Uterus (tissue), 4 donors: ENCODE measurements at places on chromosomes 13 and 19. TPM values are rescaled to one million over a fixed set of nuclear protein-coding genes. Genes with fewer than 3 reads are reported as not detected.

DNA sequence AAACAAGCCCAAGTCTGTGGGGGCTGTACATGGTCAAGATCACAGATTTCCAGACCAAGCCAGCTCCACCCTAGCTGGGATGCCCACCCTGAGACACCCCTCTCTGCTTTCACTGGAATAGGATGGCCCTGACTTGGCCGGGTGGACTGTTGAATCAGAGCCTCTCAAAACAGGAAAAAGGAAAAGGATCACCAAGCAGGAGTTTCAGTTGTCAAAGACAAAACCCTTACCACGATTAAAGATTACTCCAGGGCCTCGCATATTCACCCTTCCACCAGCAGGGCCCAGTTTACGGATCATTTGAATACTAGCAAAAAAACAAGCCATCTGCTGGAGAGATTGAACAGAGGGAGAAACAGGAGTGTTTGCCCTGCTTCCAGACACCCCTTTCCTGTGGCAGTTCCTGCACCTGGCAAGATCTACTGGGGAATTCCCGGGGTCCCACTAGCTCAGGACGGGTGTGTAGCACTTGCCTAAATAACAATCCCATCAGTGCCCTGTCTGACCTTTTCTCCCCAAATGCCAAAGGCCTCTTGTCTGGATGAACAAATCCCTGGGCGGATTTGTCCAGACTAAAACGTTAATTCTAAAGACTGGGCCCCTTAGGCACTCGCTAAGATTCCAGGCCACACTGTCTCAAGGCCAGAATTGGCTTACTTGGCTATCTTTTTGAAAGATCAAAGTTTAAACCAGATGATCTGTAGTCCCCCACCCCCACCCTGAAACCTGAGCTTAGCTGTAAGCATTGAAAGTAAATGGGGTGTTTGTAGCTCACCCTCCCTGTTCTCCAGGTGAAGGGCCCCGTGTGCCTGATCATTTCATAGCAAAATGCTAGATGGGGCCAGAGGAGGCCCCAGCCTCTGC is 38.4 kb downstream of the ACTN4 start:
- no peak for DNase-seq

- no peak for DNase-seq
Measured at GRCh38 chr13:51726446-51727193, 77.3 kb downstream of the DHRS12 start.

DNA sequence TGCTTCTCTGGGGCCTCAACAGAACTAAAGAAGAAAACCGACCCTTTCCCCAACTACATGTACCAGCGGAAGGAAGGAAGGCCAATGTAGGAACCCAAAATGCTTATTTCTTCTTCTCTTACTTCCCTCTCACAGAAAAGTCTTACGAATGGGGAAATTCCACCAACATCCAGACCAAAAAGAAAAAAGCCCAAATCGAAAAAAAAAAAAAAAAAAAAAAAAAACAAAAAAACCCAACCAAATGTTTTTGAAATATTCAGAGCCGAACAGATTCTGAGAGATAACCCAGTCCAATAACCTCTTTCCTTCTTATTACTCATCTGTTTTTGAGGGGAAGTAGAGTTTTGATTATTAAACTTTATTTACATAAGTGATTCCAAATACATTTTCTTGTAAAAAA is 3.9 kb downstream of the PPM1N start:
- no peak for DNase-seq

DNA sequence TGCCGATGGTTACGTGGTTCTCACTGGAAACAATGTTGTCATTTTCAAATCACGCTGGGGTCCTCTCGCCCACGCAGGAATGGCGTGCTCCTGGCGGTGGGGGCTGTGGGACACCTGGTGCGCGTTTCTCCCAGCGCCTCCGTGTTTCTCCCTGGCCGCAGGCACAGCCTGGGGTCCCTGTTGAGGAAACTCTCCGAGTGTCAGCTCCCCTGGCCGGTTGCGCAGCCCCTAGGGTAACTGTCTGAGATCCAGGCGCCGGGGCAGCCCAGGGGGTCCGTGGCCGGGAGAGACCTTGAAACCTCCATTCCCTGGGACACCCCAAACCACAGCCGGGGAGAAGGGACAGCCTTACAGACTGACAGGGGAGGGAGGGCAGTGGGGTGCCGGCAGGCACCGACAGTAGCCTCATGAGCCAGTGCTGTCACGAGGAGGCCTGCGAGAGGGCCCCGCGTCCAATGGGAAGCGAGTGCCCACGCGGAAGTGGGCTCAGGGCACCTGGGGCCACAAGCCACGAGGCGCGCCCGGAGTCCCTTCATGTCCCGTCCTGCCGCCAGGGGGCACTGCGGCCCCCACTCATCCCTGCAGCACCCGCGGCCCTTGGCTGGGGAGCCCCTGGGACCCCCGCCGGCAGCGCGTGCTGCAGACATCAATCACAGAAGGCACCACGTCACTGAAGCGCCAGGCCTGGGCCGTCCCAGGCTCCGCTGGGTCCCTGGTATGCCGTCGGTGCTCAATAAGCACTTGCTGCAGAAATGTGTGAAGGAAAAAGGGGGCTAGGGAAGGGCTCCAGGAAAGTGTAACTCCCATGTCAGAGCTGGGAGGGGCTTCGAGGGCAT is 9.5 kb downstream of the ADAMTSL5 start:
- peak; percentile 61 for DNase-seq

DNA sequence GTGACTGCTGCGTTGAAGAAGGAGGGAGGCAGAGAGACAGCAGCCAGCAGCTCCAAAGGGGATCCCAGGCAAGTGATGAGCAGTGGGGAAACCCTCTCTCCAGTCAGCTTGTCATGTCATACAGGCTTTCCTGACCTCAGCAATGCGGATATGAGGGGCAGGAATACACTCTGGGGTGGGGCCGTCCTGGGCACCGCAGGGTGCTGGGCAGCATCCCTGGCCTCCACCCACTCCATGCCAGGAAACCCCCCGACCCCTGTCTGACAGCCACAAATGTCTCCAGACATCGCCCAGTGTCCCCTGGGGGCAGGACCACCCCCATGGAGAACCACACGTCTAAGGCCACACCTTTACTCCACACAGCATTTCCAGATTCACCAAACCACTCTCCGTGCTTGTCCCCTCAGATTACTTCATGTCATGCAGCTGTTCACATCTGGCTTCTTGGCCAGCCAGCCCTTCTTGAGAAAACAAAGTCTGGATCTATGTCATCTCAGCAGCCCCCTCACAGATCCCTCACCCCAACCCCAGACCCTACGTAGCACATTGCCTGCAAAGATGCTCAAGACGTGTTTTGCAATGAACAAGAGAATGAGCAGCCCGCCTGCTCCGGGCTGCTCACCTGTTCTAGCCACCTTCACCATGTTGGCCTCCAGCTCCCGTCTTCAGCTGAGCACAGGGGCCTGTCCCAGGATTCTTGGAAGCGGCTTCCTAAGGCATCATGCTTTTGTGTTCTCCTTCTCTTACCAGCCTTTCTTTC is 46.5 kb downstream of the RFX2 start:
- DNase-seq: peak; percentile 20

DNA sequence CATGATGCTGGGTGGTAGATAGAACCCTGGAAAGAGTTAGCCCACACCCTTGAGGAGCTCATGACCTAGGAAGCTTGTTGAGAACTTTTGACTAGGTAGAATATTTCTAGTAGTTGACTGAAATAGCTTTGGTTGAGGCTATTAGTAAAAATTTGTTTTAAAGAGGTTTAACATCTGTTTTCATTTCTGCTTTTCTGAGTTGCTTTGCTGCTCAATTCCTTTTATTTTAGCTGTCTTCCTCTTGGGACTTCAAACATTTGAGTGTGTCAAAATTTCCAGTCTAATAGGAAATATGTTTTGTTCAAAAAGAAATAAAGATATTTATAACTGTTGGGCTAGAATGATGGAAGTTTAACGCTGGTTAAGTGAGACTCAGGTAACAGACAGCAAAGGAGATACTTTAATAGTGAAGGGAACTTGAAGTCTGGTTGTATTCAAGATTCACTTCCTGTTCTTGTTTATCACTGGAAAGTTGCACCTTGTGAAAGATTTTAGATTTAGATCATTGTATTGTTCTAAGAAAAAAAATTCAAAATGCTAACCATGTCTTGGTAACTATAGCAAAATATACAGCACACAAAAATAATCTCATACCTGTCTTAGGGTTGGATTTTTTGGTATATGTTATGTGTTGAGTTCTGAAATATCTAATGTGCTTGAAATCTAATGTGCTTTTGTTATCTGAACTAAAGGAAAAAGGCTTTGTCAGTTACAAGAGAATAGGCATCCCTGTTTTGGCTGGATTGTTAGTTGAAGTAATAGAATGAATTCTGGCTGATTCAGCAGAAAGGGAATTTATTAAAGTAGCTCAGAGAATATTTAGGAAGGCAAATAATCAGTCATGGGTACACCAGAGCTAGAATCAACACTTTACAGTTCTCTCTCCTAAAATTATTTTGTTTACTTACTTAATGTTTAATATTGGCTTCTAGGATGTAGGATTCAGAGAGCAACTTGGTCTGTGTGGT is 24.4 kb upstream of the GPR18 start:
- no peak for DNase-seq

GRCh38 chr13:24141333-24141910 is 19.1 kb upstream of the SPATA13 start:
- no peak for DNase-seq

DNA sequence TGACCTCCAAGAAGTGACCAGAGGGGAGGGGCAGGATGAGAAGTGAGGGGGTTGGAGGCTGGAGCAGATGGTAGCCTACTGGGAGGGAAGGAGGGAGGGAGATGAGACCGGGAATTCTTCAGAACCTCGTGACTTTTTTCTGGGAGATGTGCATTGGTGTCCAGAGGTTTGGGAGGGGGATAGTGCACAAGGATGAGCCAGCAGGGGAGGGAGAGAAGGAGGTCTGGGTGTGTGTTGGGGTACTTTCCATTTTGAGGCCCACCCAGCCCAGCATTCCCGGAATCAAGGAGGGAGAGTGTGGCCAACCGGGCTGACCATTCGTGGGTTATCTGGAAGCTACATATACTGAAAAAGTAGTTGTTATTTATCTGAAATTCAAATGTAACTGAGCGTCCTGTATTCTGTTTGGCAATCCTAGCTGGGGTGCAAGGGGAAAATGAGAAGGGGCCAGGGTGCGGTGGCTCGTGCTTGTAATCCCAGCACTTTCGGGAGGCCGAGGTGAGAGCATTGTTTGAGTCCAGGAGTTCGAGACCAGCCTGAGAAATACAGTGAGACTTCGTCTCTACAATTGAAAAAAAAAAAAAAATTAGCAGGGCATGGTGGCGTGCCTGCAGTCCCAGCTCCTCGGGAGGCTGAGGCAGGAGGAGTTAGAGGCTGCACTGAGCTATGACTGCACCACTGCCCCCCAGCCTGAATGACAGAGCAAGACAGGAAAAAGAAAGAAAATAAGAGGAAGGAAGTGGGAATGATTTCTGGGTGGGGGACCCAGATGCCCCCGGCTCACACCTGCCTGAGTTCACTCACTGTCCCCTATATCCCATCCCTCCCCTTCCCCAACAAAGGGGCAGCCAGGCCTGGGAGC is 4.4 kb upstream of the C3 start:
- no peak for DNase-seq

GRCh38 chr19:5466072-5466471 is 10.9 kb downstream of the ZNRF4 start:
- no peak for DNase-seq

CILP2 gene
- not detected for total RNA-seq

RFPL4AL1 gene
- not detected for total RNA-seq

PET100 gene
- 5.9 TPM for total RNA-seq
